Bone marrow (tissue), 2 donors: ENCODE measurements at places on chromosomes 3 and 15.

GRCh38 chr3:43260412-43260811 is 25.9 kb upstream of the SNRK start:
- no peak for DNase-seq

- no peak for DNase-seq
These were observed 151.8 kb downstream of the ITPR1 start for GRCh38 chr3:4644951-4645350.

DNA sequence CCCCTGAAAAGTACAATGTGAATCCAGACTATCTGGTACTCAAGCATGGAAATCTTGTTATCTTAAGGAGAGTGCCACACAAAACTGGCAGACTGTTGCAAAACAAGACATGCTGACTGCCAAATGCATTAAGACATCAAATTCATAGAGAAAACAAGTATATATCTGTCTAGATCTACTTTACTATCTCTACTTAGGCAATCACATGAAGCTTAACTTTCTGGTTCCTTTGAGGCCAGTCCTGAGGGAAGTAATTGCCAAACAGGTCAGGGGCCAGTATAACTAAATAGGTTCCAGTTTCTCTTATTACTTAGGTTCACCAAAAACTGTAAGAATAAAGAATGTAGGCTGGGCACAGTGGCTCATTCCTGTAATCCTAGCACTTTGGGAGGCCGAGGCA is 15.9 kb upstream of the SLC4A7 start:
- DNase-seq: no peak

- DNase-seq: no peak
These were observed 17.1 kb downstream of the GBE1 start for GRCh38 chr3:81744366-81744765.

DNA sequence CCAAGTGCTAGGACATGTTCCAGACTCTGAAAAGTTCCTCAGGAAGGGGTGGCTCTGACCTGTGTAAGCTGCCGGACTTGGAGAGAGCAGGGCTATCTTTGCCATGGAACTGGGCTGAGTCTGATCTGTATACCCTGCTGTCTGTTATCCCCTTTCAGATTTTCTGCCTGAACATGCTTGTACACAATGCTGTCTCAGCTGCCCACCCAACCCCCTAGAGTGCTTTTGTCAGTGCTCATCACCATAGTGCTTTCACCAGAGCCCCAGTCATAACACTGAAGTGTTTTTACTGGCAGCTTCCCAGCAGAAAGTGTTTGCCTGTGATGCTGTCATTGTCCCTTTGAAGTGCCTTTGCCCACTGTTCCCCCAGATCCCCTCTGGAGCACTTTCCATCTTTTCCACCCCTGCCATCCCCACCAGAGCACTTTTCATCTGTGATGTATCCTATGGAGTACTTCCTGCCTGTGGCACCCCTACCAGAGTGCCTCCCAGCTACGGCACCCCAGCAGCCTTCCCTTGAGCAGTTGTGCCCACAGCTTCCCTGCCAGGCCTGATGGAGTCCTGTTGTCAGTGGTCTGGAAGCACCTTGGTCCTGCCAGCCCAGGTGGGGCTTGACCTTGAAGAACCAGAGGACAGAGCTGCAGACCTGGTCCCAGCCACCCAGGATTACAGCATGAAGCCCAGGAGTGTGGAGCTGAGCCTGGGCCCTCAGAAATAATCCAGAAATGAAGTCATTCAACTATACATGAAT is 397.7 kb downstream of the DIPK2A start:
- DNase-seq: no peak

GRCh38 chr3:111592143-111592542 is 3.0 kb downstream of the ZBED2 start:
- no peak for DNase-seq

GRCh38 chr3:63462732-63463131 is 184.6 kb downstream of the SYNPR start:
- DNase-seq: no peak

GRCh38 chr3:172152874-172153273 is 113.5 kb downstream of the FNDC3B start:
- no peak for DNase-seq
